Subcutaneous preadipocyte (primary cell): ENCODE measurements at places on chromosomes 2 and 18. TPM values are rescaled to one million over a fixed set of nuclear protein-coding genes. Genes with fewer than 3 reads are reported as not detected.

The MTCL1 gene
- total RNA-seq = 21.3 and 37.3 TPM in 2 replicates

The MYO3B gene
- total RNA-seq = under 0.01 TPM in 2 replicates

The MAP3K19 gene
- not detected in 2 replicates for total RNA-seq

The EVA1A gene
- total RNA-seq = 3.3 and 18.2 TPM in 2 replicates

The SEPTIN10 gene
- 55.5 and 76.0 TPM in 2 replicates for total RNA-seq

The C2orf80 gene
- not detected in 2 replicates for total RNA-seq

The KCNIP3 gene
- 2.9 and 3.1 TPM in 2 replicates for total RNA-seq

The KIF1A gene
- total RNA-seq = not detected in 2 replicates

The ATL2 gene
- total RNA-seq = 64.3 and 68.8 TPM in 2 replicates

The MFF gene
- total RNA-seq = 77.6 and 84.1 TPM in 2 replicates

The YIPF4 gene
- total RNA-seq = 10.3 and 11.5 TPM in 2 replicates

The ADD2 gene
- total RNA-seq = under 0.01 and 0.20 TPM in 2 replicates

The KCNK3 gene
- total RNA-seq = under 0.01 TPM in 1 of 2 replicates, not detected in the other

The INHBB gene
- 0.20 and 1.1 TPM in 2 replicates for total RNA-seq

The FNDC4 gene
- total RNA-seq = 8.4 and 11.0 TPM in 2 replicates

The CCDC142 gene
- total RNA-seq = 22.4 and 34.0 TPM in 2 replicates

The KHK gene
- 1.4 and 1.5 TPM in 2 replicates for total RNA-seq

The SIX3 gene
- total RNA-seq = under 0.01 and 0.39 TPM in 2 replicates

The SFT2D3 gene
- 3.3 and 4.5 TPM in 2 replicates for total RNA-seq

The KANSL3 gene
- 19.1 and 22.5 TPM in 2 replicates for total RNA-seq

The DSG4 gene
- not detected in 2 replicates for total RNA-seq

The EVX2 gene
- not detected in 2 replicates for total RNA-seq

The CCDC74B gene
- total RNA-seq = 2.2 and 5.1 TPM in 2 replicates
